HFF-Myc (cell line): ENCODE measurements at places on chromosomes 11 and 22.

- no peak for DNase-seq
These were observed 12.6 kb upstream of the OMP start for GRCh38 chr11:77090046-77090372.

DNA sequence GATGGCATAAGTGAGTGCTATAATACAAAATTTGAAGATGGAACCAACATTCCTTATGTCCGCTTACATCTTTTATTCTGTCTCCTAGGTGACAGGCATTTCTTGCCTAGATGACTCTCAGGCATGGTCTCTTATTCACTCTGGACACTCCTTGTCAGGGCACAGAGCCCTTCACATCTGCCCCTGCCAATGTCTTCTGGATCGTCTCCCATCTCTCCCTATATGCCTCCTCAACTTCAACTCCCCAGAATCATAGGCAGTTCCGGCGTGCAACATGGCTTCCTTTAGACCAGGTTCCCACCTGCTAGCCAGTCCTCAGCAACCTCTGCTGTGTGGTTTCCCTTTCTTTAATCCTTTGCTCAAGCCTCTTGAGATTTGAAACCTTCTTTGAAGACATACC lies 300.9 kb downstream of the TENM4 start:
- DNase-seq, result no peak

DNA sequence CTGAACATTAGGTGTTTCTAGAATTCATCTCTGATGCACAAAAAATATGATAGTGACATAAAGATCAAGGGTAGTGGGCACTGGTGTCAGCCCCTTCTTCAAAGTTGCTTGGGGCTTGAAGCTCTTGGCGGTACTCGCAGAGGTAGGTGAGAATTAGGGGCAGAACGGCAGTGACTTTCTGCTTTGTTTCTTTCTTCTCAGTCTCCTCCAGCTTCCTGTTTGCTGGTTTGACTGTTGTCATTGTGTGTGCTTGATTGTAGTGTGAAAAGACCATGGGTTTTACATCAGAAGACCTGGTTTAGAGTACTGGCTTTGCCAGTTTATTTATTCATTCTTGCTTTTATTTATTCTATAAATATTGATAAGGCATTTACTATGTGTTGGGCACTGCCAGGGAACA lies 156.7 kb upstream of the PLET1 start:
- no peak for DNase-seq

- DNase-seq, result no peak
These were observed 41.0 kb upstream of the PRDM11 start for GRCh38 chr11:45105233-45105983.

DNA sequence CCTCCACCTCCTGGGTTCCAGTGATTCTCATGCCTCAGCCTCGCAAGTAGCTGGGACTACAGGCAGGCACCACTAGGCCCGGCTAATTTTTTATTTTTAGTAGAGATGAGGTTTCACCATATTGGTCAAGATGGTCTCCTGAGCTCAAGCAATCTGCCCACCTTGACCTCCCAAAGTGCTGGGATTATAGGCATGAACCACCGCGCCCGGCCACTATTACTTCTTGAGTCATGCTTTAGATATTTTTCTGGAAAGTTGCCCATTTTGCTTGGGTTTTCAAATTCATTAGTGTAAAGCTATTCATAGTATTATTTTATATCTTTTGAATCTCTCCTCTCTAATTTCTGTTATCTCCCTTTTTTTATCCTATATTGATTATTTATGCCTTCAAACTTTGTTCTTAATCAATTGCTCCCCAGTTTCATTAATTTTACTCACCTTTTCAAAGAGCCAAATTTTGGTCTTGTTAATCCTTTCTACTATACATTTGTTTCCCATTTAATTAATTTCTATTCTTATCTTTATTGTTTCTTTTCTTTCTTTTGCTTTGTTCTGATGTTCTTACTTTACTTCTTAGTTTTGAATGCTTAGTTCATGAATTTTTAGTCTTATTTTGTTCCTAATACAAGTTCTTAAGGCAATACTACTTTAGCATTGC lies 10.3 kb upstream of the RAC2 start:
- no peak for DNase-seq

- no peak for DNase-seq
These were observed 80.9 kb downstream of the FAM76B start for GRCh38 chr11:95708681-95709080.
